H4 (cell line): ENCODE measurements at places on chromosomes 3 and 15. TPM values are rescaled to one million over a fixed set of nuclear protein-coding genes. Genes with fewer than 3 reads are reported as not detected.

- DNase-seq: no peak
Measured at GRCh38 chr15:42507514-42507913, 12.1 kb downstream of the SNAP23 start.

DNA sequence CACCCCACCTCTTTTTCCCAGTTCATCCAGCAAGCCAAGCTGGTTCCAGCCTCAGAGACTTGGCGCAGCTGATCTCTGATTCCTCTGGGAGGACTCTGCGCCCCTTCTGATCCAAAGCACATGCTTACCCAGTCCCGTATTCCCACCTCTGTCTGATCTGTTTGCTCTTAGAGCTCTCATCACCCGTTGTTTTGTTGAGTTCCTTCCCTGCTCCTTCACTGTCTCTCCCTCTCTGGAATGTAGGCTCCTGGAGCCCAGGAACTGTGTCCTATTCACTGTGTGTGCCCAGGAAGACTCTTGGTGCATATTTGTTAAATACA, 1.3 kb upstream of the ZXDC start:
- DNase-seq: no peak

DNA sequence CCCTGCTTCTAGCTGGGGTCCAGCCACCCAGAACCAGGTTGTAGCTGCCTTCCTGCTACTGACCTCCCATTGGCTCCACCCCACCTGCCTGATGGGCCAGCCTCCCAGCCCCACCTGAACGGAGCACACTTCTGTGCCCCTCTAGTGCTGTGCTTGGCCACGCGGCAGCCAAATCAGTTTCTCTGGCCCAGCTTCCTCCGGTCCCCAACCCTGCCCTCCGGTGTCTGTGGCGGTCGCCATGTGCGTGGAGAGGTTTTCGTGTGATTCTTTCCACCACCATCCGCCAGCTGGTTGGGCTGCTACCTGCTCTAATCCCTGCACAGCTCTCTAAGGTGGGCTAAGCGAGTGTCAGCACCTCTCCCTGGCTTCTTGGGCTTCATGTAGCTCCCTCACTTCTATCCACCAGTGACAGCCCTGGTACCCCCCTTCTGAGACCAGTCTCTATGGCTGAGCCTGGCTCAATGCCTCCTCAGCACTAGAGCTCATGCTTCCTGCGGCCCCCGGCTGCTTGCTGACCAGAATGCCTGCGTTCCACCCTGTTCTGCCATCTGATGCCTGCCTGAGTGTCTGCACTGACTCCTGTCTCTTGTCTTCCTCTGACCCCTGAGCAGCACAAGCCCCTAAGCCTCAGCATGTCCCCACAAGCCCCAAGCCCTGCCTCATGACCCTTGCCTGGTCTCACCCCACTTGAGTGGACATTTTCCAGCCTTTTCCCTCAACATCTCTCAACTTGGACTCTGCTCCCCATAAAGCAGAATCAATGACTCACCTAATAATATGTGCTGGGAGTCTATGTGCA, 23.2 kb upstream of the MAGEF1 start:
- no peak for DNase-seq

GRCh38 chr15:29360152-29360551, 90.5 kb upstream of the NSMCE3 start:
- DNase-seq: no peak

- no peak for DNase-seq
Measured at GRCh38 chr15:43934480-43934879, 107.7 kb downstream of the WDR76 start.

- DNase-seq: no peak
Measured at GRCh38 chr3:20344400-20344959, 158.5 kb upstream of the SGO1 start.

- DNase-seq: no peak
Measured at GRCh38 chr3:181210275-181210674, 220.7 kb upstream of the DNAJC19 start.

- no peak for DNase-seq
Measured at GRCh38 chr3:63921741-63922482, 9.7 kb upstream of the SCAANT1 start.

DNA sequence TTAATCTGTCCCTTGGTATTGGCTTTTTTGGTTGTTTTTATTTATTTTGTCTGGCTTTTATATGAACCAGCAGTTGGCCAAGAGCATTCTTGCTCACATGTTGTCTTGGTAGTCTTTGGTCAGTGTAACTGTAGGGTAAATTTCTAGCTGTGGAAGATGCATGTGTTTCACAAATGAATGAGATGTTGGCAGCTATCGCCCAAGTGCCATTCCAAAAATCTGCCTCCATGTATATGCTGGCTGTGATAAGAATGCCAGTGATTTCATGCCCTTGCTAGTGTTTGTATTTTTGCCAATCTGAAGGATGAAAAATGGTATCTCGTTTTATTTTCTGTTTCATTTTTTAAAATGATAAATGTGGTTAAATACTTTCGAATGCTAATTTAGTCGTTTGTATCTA, 50.1 kb downstream of the TLNRD1 start:
- DNase-seq: no peak

DNA sequence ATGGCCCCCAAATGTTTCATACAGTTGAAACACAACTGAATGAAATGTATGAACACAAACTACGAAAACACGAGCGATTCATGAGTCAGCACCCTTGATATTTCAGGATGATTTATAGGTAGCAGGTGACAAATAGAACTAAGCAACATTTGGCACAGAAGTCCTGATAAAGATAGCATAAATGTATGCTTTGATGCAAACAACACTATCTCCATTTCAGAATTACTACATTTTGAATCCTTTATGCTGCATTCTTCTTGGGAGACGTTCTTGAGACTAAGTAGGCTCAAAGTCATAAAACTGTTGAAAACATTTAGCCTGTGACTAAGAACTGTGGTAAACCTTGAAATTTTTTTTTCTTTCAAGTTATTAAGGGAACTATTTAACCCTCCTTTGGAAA, 200.3 kb upstream of the ICE2 start:
- DNase-seq: no peak

GOLGA8N gene
- 0.45 and 0.91 TPM in 2 replicates for total RNA-seq

HRG gene
- not detected in 2 replicates for total RNA-seq

- DNase-seq: no peak
Measured at GRCh38 chr3:46059432-46059831, 32.1 kb upstream of the XCR1 start.

GRCh38 chr3:14391033-14391432, 11.4 kb upstream of the SLC6A6 start:
- no peak for DNase-seq

SCG3 gene
- total RNA-seq: not detected in 2 replicates
